ENCODE measurements at places on chromosomes 1 and 21. TPM values are rescaled to one million over a fixed set of nuclear protein-coding genes. Genes with fewer than 3 reads are reported as not detected.

DNA sequence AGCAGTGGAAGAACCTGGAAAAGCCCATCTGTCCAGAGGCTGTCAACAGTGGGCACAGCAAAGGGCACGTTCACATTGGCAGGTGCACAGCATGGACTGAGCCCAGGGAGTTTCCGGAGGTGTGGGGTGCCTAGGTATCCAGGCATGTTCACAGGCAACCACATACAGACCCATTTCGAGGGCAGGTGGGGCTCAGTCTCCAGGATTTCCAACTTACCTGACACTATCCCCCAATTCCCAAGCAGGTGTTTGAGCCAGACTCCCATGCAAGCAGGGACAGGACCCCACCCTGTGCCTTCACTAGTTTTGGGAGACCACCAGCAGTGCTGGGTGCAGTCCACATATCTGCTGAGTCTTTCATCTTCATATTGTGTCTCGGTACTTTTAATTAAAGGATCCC lies 65.0 kb upstream of the IRF2BP2 start:
- no peak for DNase-seq

The BCAR3 gene
- 0.92 TPM for total RNA-seq

GRCh38 chr1:65172936-65173690 lies 25.1 kb downstream of the AK4 start:
- no peak for DNase-seq

- DNase-seq: no peak
Measured at GRCh38 chr1:10759413-10760200, 36.8 kb downstream of the CASZ1 start.

GRCh38 chr1:151501474-151501873 lies 9.7 kb upstream of the CGN start:
- no peak for DNase-seq

The SLC5A3 gene
- 4.6 TPM for total RNA-seq

The PM20D1 gene
- 1.2 TPM for total RNA-seq

- DNase-seq: no peak
Measured at GRCh38 chr1:30474818-30475200, 248.6 kb downstream of the MATN1 start.

DNA sequence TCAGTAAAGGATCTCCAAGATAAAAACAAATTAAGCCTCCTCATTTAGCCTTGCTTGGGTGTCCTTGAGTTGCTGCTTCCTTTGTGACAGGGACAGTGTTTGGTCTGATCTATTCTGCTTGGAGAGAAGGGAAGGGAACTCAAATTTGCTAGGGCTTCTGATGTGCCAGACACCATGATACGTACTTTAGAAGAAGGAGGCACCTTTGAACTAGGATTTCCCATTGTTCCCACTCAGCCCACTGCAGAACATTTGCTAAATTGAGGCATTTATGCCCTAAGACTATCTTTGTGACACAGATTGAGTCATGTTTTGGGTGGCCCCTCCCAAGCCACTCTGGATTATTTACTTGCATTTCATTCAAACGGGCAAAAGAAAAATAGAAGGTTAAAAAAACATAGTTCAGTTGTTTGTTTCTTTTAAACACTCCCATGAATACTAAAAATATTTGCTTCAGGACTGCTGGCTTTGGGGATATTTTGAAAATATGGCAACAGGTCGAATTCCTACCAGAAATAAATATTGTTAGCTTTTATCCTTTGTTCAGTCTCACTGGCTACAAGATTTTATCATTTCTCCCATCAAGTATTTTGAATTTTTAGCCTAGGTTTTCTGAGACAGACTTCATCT lies 81.9 kb upstream of the WLS start:
- no peak for DNase-seq

The KRTAP25-1 gene
- not detected for total RNA-seq

The CTXND2 gene
- total RNA-seq: not detected

GRCh38 chr1:112614460-112615065 lies 4.4 kb downstream of the ST7L start:
- no peak for DNase-seq

GRCh38 chr1:155079487-155080311 lies 1.1 kb downstream of the EFNA3 start:
- DNase-seq: peak; percentile 60

The KLHDC9 gene
- not detected for total RNA-seq

The ALPL gene
- total RNA-seq: not detected

The AMY2A gene
- total RNA-seq: not detected

GRCh38 chr1:55445416-55445815 lies 230.3 kb upstream of the USP24 start:
- no peak for DNase-seq

- no peak for DNase-seq
Measured at GRCh38 chr1:12244585-12244984, 14.8 kb downstream of the VPS13D start.

DNA sequence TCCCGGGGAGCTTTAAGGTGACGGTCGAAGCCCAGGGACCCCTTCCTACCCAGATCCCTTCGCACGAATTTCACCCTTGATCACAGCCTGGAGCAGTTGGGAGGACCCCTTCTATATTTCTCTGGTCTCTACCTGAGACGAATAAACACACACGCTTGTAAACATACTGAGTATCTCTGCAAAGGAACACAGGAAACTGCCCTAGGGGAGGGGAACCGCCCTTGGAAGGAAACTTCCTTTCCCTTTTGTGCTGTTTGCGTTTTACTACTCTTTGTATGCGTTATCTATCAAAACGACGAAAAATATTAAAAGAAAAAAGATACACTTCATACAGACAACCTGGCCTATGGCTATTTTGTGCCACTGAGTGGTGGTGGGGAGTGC lies 750 bp downstream of the NECAP2 start:
- no peak for DNase-seq

GRCh38 chr21:43877936-43878575 lies 13.0 kb downstream of the AGPAT3 start:
- no peak for DNase-seq

The CASQ1 gene
- total RNA-seq: not detected

The IQGAP3 gene
- total RNA-seq: not detected

The KRTAP19-3 gene
- total RNA-seq: not detected

DNA sequence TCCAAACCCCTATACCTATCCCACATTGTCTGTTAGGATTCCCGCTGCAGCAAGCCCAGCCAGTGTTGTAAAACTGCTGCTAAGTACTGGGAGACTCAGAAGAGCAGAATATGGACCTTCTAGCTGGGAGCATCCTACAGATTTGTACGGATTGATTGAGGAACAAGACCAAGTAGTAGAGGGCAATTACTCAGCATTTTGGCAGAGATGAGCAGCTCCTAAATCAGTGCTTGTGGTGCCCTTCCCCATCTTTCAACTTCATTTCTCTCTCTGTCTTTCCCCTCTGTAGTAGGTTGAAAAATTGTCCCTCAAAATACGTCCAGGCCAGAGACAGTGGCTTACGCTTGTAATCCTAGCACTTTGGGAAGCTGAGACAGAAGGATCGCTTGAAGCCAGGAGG lies 37.3 kb upstream of the HTR1D start:
- DNase-seq: no peak

The CFAP74 gene
- not detected for total RNA-seq

- DNase-seq: no peak
Measured at GRCh38 chr1:52041551-52042185, 8.1 kb upstream of the KTI12 start.

GRCh38 chr1:25573591-25573930 lies 30.2 kb downstream of the LDLRAP1 start:
- DNase-seq: peak; percentile 9

GRCh38 chr1:50972766-50973165 lies 2.7 kb downstream of the CDKN2C start:
- no peak for DNase-seq

The ADGRL4 gene
- total RNA-seq: not detected

- no peak for DNase-seq
Measured at GRCh38 chr1:60376196-60376595, 302.6 kb upstream of the C1orf87 start.

DNA sequence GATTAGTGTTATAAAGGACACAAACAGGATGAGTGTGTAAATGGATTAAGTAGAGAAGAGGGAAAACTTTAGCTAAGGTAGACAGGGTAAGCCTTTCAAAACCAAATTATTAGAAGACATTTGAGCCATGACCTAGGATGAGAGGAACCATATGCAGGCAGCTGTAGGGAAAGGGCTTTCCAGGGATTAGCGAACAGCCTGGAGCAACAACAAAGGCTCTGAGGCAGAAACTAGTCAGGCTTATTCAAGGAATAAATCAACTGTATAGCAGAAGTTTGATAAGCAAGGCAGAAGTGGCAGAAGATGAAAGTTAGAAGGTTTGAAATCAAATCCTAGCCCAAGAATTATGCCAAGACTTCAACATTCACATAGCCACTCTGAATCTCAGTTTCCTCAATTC lies 21.3 kb downstream of the AIDA start:
- no peak for DNase-seq

- no peak for DNase-seq
Measured at GRCh38 chr1:210418863-210419650, 90.4 kb downstream of the HHAT start.

The CFHR2 gene
- total RNA-seq: not detected

The SLC1A7 gene
- total RNA-seq: not detected
